ENCODE measurements at places on chromosomes 7 and 10.

GRCh38 chr10:12723220-12723619, 278.3 kb downstream of the CCDC3 start:
- DNase-seq: no peak

DNA sequence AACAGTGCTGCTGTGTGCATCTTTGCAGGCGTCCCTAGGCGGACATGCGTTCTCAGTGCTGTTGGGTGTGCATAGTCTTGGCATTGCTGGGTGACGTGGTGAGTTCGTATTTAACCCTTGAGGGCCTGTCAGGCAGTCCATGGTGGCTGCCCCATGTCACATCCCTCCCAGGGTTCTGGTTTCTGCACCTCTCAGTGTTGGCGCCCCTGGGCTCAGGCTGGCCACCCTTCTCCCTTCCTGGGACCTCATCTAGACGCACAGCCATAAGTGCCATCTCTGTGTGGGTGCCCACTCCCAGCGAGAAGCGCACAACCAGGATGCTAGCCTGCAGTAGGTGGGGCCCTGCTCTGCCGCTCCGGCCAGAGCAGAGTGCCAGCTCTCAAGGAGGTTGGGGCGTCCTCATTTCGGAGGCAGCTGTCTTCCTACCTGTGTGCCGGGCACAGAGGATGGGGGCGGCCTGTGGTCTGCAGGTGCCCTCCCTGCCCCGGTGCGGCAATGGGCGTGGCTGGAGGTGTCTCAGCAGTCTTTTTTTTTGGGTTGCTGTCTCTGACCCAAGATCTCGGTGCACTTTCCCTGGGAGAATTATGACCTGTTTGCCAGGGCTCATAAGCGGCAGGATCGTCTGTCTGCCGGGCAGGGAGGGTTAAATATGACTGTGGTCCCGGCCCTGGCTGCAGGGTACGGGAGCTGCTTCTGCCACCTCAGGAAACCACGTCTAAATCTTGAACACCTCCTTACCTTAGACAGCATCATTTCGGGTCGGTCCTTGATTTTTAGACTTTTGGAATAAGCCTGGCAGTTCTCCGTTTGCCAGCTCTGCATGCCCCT, 6.5 kb downstream of the INPP5A start:
- no peak for DNase-seq

DNA sequence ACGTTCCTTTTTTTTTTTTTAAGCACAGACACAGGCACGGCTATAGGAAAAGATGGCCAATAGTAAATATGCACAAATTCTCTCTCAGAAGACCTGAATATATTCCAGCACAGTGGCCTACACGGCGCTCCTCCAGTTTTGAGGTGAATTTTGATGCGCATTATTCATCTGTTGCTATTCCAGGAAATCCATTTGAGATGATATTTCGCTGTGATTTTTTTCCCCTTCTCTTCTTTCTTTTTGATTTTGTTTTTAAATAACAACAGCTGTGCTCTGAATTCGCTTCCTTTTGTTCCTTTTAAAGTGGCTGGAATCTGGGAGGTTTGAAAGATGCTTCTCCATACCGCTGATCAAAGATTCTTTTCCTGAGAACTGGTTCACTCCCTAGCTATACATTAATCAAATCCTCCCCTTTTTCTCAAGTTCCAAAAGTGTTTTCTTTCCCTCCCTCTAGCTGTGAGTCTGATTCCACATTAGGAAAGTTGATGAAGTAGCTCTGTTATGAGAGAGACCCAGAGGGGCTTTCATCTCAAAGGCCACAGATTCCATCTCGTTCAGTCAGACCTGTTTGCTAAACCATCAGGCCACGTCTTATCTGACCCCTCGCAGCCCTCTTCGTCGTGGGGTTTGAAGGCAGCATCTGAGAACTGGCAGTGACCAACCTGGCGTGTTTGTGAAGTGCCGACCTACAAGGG, 602.7 kb upstream of the NRP1 start:
- no peak for DNase-seq

DNA sequence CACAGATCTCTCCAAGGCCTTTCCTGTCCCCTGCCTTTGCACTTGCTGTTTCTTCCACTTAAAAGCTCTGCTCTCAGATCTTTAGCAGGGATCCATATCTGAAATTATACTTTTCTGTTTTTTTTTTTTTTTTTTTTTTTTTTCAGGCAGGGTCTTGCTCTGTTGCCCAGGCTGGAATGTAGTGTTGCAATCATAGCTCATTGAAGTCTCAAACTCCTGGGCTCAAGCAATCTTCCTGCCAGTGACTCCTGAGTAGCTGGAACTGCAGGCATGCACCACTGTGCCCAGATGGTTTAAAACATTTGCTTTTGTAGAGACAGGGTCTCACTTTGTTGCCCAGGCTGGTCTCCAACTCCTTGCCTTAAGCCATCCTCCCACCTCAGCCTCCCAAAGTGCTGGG, 5.0 kb upstream of the TSPAN15 start:
- no peak for DNase-seq

- DNase-seq: no peak
Observed at GRCh38 chr7:121410829-121411596, 14.9 kb upstream of the FAM3C start.

DNA sequence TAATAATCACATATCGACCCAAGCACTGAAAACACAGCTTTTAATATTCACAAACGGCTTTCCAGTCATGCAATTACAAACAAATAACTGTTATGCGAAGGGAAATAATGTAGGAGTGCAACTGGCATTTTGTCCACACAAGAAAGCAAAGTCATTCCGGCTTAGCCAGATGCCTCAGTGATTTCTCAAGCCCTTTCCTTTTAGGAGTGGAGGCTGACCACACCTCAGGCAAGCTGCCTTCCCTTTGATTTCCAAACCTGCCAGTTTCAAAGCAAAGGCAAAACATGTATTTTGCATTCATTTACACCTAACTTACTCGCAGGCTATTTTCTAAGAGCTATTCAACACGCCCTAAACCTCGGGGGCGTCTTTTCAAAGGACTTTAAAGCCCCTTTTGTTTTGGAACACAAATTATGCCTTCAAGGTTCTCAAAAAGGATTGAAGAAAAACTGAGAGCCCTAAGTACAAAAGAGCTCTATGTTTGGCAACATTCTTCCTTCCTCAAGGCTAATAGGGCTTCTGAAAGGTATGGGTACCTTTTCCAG, 109.6 kb downstream of the CPXM2 start:
- no peak for DNase-seq

DNA sequence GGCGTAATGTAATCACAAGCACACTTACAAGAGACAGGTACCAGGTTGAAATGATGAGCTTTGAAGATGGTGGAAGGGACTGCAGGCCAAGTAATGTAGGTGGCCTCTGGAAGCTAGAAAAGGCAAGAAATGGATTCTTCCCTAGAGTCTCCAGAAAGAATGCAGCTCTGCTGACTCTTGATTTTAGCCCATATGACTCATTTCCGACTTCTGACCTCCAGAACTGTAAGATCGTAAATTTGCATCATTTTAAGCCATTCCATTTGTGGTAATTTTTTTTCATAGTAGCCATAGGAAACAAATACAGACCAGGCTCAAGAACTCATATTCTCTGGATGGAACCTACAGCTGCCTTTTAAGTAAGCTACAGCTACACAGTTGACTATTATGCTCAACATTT, 315.5 kb downstream of the MAGI2 start:
- no peak for DNase-seq

GRCh38 chr7:22001345-22002004, 55.8 kb upstream of the CDCA7L start:
- peak; percentile 62 for DNase-seq
